ENCODE measurements at places on chromosomes 3 and 15.

DNA sequence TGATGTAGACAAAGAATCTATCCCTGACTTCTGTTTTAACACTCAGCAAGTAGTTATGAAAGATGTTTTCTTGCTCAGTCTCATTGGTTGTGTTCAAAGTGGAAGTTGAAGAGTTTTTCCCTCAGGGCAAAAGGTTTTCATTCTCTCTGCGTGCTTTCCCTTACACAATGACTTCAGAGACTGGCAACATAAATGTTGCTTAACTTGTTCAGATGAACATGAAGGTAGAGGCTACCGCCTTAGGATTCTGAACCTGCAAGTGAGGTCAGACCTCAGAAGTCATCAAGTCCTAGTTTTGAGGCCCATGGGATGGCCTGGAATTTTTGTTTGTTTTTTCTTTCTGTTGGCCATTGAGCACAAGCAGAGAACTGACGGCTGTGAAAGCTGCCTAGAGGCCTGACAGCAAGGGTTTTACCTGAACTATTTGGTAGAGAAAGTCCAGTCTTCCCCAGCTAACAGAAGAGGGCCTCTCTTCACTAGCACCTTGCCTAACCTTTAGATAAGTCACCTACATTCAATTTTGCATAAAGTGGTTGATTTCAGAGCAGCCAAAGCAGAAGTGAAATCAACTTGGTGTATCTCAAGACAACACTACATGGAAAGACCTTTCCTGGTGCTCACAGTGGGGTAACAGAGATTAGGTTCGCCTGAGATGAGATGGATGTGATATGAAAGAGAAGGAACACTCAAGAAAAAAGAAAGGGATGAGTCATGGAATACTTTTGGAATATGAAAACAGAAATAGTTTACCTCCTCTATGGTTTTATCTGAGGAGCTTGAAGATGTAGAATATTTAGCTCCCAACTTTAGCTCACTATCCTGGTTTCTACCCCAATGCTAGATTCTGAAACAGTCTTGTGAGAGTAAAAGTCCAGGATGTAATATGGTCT lies 53.6 kb upstream of the AP4E1 start:
- no peak for DNase-seq

DNA sequence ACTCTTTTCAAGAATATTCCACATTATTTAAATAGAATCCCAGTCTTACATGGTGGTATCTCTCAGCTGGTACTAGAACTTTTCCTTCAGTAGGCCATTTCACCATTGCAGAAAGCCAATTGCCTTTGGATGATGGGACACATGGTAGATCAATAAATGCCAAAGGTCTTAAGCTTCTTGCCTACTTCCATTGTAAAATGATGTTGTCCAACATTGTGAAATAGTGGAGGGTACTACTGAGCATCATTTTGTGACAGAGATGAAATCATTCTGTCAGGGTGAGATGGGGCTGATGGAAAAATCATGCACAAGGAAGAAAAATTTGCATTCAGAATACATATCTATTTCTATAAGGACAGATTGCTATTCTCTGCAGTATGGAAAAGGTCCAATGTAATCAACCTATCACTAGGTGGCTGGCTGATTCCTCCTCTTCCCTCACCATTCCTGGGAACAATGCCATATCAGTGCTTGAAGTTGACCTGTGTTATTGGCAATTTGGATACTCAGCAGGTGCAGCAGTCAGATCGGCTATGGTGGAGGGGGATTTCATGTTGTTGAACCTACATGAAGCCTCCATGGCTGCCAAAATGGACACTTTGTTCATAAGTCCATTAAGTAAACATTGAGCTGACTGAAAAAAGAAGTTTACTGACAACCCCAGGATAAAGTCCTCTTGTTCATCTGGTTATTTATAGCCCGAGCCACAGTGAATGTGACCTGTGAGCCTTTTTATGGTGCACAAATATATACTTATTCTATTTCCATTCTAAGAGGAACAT lies 596.9 kb upstream of the ARPP21 start:
- no peak for DNase-seq

DNA sequence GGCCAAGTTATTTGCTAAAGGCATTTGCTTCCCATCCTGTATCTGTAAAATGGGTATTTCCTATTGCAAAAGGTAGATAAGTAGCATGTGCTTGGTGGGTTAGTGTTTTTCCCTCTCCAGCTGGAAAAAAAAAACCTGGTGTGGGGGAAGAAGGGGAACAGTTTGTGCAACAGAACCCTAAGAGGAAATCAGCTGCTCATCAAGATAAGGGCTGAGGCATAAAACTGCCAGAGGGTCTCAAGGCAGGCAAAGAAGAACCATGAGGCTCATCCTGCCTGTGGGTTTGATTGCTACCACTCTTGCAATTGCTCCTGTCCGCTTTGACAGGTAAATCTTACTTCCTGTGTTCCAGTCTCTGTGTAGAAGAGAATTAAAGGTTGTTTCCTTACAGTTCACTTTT lies at the start of gene CPA3:
TSS of gene CPA3 (plus strand) at position 248 of the 400 bp plus-strand sequence. CDS start at position 260, 12 bp downstream.
- no peak for DNase-seq

GRCh38 chr3:5227812-5228211 lies 40.3 kb downstream of the EDEM1 start:
- DNase-seq = no peak

DNA sequence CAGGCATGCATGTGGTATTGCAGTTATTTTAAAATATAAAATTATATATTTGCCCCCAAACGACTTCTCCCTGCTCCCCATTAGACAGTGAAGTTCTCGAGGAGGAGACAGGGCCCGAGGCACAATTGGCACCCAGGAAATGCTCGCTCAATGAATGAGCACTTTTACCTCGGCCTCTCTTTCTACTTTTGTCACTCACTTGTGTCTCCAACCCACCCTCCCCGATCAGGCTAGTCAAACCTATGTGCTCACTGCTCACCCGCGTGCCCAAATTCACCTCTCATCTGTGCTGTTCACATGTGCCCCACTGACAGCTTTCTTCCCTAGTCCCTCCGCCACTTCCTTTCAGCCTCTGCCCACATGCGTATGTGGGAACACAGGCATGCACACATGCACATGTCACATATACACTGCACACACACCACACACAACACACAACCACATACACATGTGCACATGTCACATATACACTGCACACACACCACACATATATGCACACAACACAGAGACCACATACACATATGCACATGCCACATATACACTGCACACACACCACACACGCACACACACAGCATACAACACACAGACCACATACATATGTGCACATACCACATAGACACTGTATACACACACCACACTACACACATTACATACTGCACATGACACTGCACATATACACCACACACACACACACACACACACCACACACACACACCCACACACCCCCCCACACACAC lies 46.3 kb upstream of the DLG1 start:
- no peak for DNase-seq

- DNase-seq = no peak
Measured at GRCh38 chr15:50358845-50359244, 3.8 kb upstream of the GABPB1 start.

DNA sequence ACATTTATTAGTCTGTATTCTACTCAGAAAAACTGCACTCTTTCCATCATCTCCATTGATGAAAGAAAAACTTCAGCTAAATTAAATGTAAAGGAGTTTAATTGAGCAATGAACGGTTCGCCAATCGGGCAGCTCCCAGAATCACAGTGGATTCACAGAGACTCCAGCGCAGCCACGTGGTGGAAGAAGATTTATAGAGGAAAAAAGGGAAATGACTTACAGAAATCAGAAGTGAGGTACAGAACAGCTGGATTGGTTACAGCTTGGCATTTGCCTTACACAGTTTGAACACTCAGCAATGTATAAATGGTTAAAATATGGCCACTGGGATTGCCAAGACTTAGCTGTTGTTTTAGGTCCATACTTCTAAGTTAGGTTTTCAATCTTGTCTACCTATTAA lies 2.8 kb upstream of the SUCLG2 start:
- DNase-seq = no peak

DNA sequence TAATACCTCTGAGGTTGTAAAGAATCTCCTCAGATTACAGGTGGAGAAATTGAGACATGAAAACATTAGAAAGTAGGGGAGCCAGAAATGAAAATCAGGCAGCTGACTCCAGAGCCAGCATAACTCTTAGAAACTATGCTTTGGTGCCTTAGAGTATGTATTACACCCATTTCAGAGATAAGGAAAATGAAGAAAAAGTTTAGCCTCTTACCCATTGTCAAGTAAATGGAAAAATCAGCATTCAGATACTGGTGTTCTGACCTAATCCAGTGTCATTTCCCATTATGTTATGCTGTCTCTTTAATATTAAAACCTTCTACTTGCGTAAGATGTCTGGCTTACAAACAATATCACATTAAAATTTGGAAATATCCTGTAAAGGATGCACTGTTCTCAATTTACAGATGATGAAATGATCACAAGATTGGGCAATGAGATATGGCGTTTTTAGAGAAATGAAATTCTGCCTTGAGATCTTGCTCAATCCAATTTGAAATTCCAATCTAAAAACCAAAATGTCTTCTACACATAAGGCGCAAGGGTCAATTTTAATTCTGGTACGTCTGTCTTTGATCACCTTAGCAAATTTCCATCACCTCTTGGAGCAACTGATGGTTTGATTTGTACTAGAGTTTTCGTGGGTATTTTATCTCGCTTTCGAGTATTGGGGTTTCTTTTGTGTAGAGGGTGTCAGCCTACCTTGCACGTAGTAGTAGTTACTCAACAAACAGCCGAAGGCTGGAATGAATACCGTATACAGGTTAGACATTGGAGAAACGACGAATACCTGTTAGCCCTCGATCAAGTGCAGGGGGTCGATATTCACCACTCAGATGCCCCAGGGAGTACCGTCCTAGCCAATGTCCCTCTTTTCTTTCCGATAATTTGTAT lies 902 bp upstream of the ZCWPW2 start:
- DNase-seq = no peak
